Activated CD4-positive, alpha-beta T cell treated with anti-CD3 and anti-CD28 coated beads for 36 hours (primary cell): ENCODE measurements at places on chromosomes 3 and 15.

GRCh38 chr15:75073197-75073596 lies 49.8 kb downstream of the PPCDC start:
- no peak for DNase-seq

GRCh38 chr3:18992709-18993108 lies 155.6 kb upstream of the KCNH8 start:
- no peak for DNase-seq

- no peak for DNase-seq
These were observed 12.1 kb downstream of the SGO1 start for GRCh38 chr3:20173844-20174410.

- DNase-seq, result no peak
These were observed 611.2 kb upstream of the GRM7 start for GRCh38 chr3:6249679-6250078.

- DNase-seq, result no peak
These were observed 60.1 kb downstream of the MGLL start for GRCh38 chr3:127762077-127762786.

- no peak for DNase-seq
These were observed 243.0 kb downstream of the KBTBD8 start for GRCh38 chr3:67241084-67241483.

GRCh38 chr3:184597829-184598573 lies 36.4 kb downstream of the EPHB3 start:
- no peak for DNase-seq

- no peak for DNase-seq
These were observed 451.6 kb upstream of the AZI2 start for GRCh38 chr3:28800203-28800602.

- DNase-seq, result no peak
These were observed at the start of gene TNFAIP8L3 for GRCh38 chr15:51094606-51095569. Gene TNFAIP8L3, minus strand, starts transcription at chr15:51094906. Its CDS starts 311 bp downstream, at chr15:51094595.

GRCh38 chr15:76196269-76197231 lies 114.7 kb downstream of the ETFA start:
- DNase-seq, result no peak
